ENCODE measurements at places on chromosomes 2 and 18. TPM values are rescaled to one million over a fixed set of nuclear protein-coding genes. Genes with fewer than 3 reads are reported as not detected.

The PSMA8 gene
- total RNA-seq: not detected

The TEKT4 gene
- not detected for total RNA-seq

- H3K36me3 ChIP-seq: no peaks in the 10 kb centered on the region
- no peak overlapping the region for H3K4me3 ChIP-seq
- DNase-seq: peak; percentile 52
- H3K27ac ChIP-seq: peak overlapping the region; percentile 36
These were observed 2.0 kb downstream of the PPP4R1 start for GRCh38 chr18:9612215-9612830.

GRCh38 chr2:12824351-12824777 is 107.6 kb downstream of the TRIB2 start:
- no peak overlapping the region for H3K4me3 ChIP-seq
- no peaks in the 10 kb centered on the region for H3K27me3 ChIP-seq
- H3K27ac ChIP-seq: peak overlapping the region; percentile 5
- DNase-seq: no peak

DNA sequence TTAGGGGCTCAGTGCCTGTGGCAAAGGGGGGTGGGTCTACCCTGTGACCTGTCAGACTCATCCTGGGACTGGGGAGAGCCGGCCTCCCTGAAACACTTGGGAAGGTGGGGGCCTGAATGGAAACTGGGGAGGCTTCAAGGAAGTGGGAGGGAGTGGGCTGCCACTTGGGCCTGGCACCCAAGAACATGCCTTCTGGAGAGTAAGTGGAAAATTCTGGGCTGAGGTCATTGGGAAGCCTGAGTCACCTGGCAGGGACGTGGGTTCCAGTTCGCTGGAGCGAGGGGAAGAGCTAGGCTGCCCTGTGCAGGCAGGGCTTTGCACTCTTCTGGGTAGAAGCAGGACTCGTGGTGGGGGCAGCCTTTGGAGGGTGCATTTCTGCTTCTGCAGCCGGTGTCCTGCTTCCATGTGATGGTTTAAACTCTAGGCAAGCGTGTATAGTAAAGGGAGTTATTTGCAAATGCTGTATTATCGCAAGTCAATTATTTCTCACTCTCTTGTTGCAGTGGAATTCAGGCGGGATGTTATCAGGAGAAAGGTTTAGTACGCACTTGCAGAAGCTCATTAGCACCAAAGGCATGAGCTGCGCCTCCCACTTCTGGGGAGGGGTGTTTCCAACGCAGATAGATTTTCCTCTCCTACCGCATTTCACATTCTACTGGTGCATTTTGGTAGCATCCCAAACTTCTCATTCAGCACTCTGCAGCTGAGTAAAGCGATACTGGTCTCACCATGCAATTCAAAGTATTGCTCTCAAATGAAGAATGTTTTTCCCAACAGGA is 3.8 kb downstream of the LRRFIP1 start:
- no peak overlapping the region for H3K4me3 ChIP-seq
- H3K36me3 ChIP-seq: no peaks in the 10 kb centered on the region
- H3K27ac ChIP-seq: no peak overlapping the region
- peaks cover 29% of the 10 kb centered on the region for H3K4me1 ChIP-seq
- no peak for DNase-seq

GRCh38 chr2:195472501-195473234 is 184.4 kb upstream of the SLC39A10 start:
- H3K4me3 ChIP-seq: no peak overlapping the region
- DNase-seq: no peak
- H3K27me3 ChIP-seq: no peaks in the 10 kb centered on the region
- no peak overlapping the region for H3K27ac ChIP-seq
- no peaks in the 10 kb centered on the region for H3K36me3 ChIP-seq

DNA sequence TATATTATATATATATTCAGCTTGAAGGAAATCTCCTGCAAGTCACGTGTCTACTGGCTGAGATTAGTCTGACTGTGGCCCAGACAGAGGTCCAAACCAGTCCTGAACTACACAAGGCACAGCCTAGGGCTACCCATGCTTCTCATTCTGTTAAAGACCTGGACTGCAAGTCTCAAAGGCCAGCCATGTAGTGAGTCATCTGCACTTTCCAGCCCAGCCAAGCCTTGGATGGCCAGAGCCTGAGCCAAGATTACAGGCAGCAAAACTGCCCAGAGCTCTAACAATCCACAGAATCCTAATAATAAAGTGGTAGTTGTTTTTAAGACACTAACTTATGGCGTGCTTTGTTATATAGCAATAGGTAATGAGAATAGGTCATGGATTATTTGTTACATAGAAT is 259.6 kb downstream of the SS18 start:
- no peak overlapping the region for H3K27ac ChIP-seq
- H3K27me3 ChIP-seq: no peaks in the 10 kb centered on the region
- no peak overlapping the region for H3K4me3 ChIP-seq
- DNase-seq: peak; percentile 32
- no peaks in the 10 kb centered on the region for H3K36me3 ChIP-seq

DNA sequence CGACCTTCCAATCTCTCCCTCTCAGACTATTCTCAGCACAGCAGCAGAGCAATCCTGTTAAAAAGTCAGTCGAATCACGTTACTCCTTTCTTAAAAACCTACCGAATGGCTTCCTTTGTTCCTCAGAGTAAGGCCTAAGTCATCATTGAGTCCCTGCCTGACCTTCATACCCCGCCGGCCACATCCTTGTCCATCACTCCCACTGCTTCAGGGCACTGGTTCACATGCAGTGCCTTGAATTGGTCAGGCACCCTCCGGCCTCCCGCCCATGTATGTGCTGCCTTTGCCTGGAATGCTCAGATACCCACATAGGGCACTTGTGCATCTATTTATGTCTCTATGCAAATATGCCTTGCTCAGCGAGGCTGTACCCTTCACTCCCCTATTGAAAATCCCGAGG is 206.4 kb downstream of the DLGAP1 start:
- no peak for DNase-seq
- H3K27ac ChIP-seq: no peak overlapping the region
- no peaks in the 10 kb centered on the region for H3K36me3 ChIP-seq
- H3K4me1 ChIP-seq: no peaks in the 10 kb centered on the region
- no peak overlapping the region for H3K4me3 ChIP-seq

GRCh38 chr2:204491528-204491927 is 53.7 kb upstream of the PARD3B start:
- H3K36me3 ChIP-seq: no peaks in the 10 kb centered on the region
- H3K4me1 ChIP-seq: no peaks in the 10 kb centered on the region
- H3K4me3 ChIP-seq: no peak overlapping the region
- DNase-seq: no peak

GRCh38 chr2:71691747-71692441 is 238.5 kb downstream of the DYSF start:
- no peaks in the 10 kb centered on the region for H3K4me1 ChIP-seq
- no peaks in the 10 kb centered on the region for H3K27me3 ChIP-seq
- no peak for DNase-seq
- H3K36me3 ChIP-seq: no peaks in the 10 kb centered on the region
- H3K27ac ChIP-seq: no peak overlapping the region

GRCh38 chr2:9031246-9031645 is 27.8 kb upstream of the MBOAT2 start:
- H3K4me1 ChIP-seq: peaks cover 9% of the 10 kb centered on the region
- H3K4me3 ChIP-seq: no peak overlapping the region
- H3K27ac ChIP-seq: no peak overlapping the region
- no peaks in the 10 kb centered on the region for H3K36me3 ChIP-seq
- no peaks in the 10 kb centered on the region for H3K27me3 ChIP-seq

DNA sequence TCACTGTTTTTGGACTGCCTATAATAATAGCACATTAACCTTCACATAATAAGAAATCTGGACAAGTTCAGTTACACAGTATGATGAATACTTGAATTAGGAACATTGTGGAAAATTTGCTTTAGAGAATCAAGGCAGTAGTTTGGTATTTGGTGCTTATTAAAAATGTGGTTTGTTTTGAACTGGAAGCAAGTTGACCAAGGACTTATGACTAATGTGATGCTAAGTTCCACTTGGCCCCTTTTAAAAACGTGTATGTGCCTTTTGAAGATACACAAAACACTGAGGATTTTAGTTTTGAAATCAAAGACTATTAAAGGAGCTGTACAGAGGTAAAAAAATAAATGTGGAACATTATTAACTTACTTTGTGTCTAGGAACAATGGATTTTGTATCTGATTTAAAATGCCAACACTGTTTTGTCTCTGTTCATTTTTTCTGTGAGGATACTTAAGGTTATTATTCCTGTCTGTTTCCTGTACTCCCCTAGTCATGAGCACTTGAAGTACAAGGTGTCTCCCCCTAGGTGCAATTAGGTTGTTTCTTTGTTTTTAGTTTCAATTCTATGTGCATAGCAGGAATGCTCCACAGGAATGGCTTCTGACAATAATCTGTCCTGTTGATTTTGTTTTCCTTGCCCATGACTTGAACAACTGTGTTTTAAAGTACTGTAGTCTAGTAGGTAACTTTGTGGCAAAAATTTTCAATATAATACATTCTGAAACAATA is 49.6 kb upstream of the PTH2R start:
- H3K27ac ChIP-seq: no peak overlapping the region
- no peak overlapping the region for H3K4me3 ChIP-seq
- no peak for DNase-seq
- peaks cover 29% of the 10 kb centered on the region for H3K4me1 ChIP-seq
- no peaks in the 10 kb centered on the region for H3K27me3 ChIP-seq
- no peaks in the 10 kb centered on the region for H3K36me3 ChIP-seq

DNA sequence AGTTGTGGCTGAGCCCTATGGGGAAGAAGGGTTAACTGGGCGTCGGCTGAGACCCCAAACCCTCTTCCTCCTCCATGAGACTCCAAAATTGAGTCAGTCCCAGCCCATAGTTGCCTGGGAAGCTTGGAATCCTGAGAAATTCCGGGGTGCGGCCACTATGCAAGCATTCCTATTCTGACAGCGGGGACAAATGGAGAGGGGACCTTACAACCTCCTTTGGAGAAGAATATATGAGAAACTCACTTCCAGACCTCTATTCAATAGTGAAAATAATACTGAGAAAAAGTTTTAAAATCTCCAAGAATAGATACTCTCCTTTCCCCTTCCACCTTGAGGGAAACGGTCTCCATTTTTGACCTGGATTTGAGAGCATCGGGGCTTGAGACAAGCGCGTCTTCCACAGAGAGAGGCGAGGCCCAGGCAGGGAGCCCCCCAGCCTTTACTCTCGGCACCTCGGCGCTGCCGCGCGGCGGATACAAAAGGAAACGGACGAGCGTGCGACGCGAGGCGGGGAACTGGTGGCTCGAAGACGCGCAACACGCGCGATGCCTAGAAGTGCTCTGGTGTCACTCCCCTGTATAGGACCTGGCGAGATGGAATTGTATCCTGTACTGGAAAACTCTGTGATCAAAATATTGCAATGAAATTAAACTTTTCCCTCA is 11.1 kb downstream of the NR4A2 start:
- H3K36me3 ChIP-seq: peaks cover 4% of the 10 kb centered on the region
- H3K4me3 ChIP-seq: no peak overlapping the region
- peaks cover 24% of the 10 kb centered on the region for H3K4me1 ChIP-seq
- DNase-seq: peak; percentile 57
- no peak overlapping the region for H3K27ac ChIP-seq

- H3K4me1 ChIP-seq: peaks cover 19% of the 10 kb centered on the region
- no peak overlapping the region for H3K4me3 ChIP-seq
- no peaks in the 10 kb centered on the region for H3K27me3 ChIP-seq
- H3K36me3 ChIP-seq: no peaks in the 10 kb centered on the region
- H3K27ac ChIP-seq: peak overlapping the region; percentile 52
- no peak for DNase-seq
These were observed 185.0 kb upstream of the RASGRP3 start for GRCh38 chr2:33291278-33292013.

- peak overlapping the region; percentile 80 for H3K27ac ChIP-seq
- H3K4me1 ChIP-seq: peaks cover 24% of the 10 kb centered on the region
- no peaks in the 10 kb centered on the region for H3K27me3 ChIP-seq
- DNase-seq: peak; percentile 40
- H3K4me3 ChIP-seq: peak overlapping the region; percentile 86
These were observed 795 bp downstream of the ANKRD39 start for GRCh38 chr2:96856776-96857666.

GRCh38 chr2:181407171-181407570 is 50.0 kb upstream of the ITGA4 start:
- H3K4me1 ChIP-seq: no peaks in the 10 kb centered on the region
- H3K36me3 ChIP-seq: no peaks in the 10 kb centered on the region
- DNase-seq: no peak
- no peak overlapping the region for H3K27ac ChIP-seq

Data from body of pancreas (tissue), 4 donors.